ENCODE measurements at places on chromosomes 13 and 19.

DNA sequence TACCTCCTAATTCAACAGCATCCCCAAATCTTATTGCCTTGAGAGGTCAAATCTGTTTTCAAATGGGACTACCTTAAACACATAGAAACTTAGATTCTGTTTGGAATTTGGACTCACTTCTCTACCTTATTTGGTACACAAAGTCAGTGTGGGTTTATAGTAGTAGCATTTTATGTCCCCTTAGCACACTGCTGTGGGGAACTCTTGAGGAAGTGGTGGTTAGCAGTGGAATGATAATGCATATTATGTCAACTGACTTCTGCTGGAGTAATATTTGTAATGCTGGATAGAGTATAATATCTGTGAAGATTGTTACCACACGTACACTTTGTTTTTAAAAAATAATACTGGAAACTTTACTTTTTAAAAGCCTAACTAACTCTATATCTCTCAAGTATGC is 386.3 kb downstream of the NDFIP2 start:
- DNase-seq: no peak

- no peak for DNase-seq
Observed at GRCh38 chr13:40403509-40404241, 262.8 kb downstream of the FOXO1 start.

- no peak for DNase-seq
Observed at GRCh38 chr13:48506092-48506701, 26.7 kb downstream of the RCBTB2 start.

DNA sequence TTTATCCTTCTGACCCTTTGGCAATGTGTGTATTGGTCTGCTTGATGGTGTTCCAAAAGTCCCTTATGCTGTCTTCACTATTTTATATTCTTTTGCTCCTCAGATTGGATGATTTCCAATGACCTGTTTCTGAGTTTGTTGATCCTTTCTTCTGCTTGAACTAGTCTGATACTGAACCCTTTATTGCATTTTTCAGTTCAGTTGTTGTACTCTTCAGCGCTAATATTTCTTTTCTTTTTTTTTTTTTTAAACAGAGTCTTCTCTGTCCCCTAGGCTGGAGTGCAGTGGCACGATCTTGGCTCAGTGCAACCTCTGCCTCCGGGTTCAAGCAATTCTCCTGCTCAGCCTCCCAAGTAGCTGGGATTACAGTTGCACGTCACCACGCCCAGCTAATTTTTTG is 12.6 kb upstream of the ZNF566 start:
- DNase-seq: no peak

DNA sequence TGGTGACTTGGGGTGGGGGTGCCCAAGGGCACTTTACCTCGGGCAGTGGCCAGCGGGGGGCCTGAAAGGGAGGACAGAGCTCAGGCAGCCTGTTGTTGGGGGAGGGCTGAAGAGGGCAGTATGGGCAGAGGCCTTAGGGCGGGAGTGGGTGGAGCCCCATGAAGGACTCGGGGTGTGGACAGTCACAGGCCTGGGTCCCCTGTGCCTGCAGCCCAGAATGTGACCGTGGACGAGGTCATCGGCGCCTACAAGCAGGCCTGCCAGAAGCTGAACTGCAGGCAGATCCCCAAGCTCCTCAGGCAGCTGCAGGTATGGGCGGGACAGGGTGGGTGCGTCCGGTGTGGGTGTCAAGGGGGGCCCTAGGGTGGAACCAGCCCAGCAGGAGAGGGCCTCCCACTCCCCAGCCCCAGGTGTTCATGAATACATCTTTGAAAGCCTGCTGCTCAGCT is 22.5 kb downstream of the NKPD1 start:
- DNase-seq: no peak

GRCh38 chr19:9323557-9323918 is 441 bp upstream of the ZNF559 start:
- no peak for DNase-seq

- no peak for DNase-seq
Observed at GRCh38 chr13:112446867-112447266, 70.7 kb downstream of the SPACA7 start.

DNA sequence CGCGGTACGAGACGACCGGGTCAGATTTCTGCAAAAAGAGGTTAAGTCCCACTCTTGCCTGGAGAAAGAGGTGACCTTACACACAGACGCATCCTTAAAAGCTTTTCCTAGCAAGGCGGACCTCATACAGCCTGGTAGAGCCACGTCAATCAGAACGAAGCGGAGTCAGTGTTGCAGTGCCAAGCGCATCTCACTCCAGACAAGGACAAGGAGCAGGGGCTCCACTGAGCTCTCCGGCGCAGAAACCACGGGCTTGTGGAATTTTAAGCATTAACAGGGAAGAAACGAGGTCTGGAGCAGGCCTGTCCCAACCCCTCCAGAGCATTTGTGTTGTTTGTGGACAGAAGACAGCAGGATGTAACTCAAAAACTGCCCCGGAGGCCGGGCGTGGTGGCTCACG is 7.1 kb downstream of the EEF2 start:
- no peak for DNase-seq

GRCh38 chr19:18167975-18168645 is 5.5 kb upstream of the IFI30 start:
- DNase-seq: peak; percentile 82
